ENCODE measurements at places on chromosomes 4 and X.

GRCh38 chr4:151304226-151304625, 21.2 kb downstream of the SH3D19 start:
- no peak for DNase-seq

DNA sequence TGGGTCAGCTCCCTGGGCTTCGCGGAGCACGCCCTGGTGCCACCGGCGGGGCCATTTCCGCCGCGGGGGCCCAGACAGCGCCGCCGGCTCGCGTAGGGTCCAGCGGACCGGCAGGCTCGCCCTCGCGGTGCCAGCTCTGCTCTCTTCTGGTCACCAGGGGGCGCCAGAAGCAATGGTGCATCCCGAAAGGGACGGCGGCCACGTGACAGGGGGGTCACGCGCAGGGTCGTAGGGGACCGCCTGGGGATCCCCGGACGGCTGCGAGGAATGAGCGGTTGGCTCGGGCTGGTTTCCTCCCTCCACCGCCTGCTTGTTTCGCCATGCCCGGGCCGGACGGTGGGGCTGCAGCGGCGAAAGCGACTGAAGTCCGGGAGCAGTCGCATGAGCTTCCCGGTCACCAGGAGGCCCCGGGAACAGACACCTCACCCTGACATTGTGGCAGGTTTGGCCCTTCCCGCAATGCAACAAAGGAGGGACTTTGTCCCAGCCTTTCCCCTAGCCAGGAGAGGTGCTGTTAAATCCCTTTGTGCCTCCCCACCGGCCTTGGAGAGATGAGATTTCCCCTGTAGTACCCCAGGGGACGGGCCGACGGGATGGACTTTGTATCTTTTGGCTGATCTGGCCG, 15.8 kb downstream of the ZCCHC12 start:
- DNase-seq, result peak; percentile 85

DNA sequence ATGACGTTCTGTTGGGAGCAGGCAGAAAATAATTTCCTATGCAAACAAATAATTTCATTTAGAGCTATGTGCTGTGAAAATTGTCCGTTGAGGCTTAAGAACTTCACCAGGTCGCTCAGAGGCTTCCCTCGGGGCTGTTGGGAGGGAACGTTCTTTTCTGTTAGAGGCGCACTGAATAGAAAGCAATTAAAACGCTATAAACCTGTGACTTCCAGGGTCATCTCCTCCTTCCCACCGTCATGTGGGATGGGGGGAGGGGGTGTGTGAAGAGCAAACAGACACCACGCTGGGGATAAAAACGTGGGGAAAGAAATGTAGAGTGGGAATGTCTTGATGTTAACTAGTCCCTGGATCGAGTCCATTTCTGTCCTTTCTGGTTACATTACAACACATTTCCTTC, 35.2 kb upstream of the ZNF518B start:
- DNase-seq, result no peak

DNA sequence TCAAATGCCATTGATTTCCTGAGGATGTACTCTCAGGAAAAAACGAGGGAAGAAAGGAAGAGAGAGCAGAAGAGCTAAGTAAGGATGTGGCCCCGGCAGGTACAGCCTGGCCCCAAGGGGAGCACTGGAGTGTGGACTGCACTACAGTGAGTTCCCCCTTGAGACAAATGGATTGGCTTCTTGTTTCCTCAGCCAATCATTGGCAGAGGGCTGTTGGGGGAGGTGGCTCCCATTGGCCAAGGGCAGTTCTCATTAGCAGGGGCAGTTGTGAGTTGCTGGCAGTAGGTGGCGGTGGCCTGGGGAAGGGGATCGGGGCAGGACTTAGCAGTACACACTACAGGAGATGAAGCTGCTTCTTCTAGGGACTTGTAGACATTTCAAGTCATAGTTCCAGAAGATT, 24.1 kb upstream of the OCIAD2 start:
- no peak for DNase-seq

DNA sequence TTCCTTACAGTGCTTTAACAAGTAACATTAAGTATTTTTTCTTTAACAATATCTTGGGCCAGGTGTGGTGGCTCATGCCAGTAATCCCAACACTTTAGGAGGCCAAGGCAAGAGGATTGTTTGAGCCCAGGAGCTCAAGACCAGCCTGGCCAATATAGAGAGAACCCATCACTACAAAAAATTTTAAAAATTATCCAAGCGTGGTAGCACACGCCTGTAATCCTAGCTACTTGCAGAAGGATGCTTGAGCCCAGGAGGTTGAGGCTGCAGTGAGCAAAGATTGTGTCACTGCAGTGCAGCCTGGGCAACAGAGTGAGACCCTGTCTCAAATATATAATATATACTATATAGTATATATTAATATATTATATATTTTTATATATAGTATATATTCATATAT, 162.2 kb downstream of the ZNF674 start:
- no peak for DNase-seq

GRCh38 chrX:138709886-138710791, 1.4 kb downstream of the FGF13 start:
- DNase-seq, result peak; percentile 20

DNA sequence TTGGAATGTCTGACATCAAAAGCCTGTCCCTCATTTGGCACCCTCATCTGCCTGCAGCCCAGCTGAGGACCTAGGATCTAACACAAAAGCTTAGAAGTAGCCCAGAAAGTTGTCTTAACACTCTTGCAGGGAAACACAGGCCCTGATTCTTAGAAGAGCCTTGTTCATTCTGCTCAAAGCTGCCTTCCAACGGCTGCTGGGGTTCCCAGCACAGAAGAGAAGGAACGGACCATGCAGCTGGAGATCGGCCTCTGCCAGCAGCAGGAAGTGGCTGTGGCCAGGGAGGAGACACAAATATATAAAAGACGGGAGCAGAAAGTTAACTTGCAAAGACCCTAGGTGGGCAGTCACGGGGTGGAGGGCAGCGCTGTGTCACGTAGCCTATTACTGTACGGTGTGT, 20.4 kb downstream of the PRPS2 start:
- no peak for DNase-seq

- no peak for DNase-seq
These were observed 117.9 kb downstream of the MID1IP1 start for GRCh38 chrX:38919202-38919601.

DNA sequence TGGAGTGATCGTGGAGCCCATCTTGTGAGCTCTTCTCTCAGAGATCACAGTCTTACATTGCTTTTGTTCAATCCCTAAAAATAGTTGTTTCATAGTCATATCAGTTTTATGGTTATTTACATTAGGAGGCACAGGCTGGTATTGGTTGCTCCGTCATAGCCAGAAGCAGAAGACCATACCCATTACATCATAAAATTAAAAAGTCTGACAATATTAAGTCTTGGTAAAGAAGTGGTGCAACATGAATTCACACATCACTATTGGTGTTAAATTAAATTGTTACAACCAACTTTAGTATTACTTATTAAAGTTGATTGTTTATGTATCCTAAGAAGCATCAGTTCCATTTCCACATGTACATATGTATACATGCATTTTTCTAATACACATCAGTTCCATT, 84.6 kb downstream of the LARP1B start:
- no peak for DNase-seq

- no peak for DNase-seq
These were observed 181.6 kb downstream of the PCDH7 start for GRCh38 chr4:30901461-30902451.

DNA sequence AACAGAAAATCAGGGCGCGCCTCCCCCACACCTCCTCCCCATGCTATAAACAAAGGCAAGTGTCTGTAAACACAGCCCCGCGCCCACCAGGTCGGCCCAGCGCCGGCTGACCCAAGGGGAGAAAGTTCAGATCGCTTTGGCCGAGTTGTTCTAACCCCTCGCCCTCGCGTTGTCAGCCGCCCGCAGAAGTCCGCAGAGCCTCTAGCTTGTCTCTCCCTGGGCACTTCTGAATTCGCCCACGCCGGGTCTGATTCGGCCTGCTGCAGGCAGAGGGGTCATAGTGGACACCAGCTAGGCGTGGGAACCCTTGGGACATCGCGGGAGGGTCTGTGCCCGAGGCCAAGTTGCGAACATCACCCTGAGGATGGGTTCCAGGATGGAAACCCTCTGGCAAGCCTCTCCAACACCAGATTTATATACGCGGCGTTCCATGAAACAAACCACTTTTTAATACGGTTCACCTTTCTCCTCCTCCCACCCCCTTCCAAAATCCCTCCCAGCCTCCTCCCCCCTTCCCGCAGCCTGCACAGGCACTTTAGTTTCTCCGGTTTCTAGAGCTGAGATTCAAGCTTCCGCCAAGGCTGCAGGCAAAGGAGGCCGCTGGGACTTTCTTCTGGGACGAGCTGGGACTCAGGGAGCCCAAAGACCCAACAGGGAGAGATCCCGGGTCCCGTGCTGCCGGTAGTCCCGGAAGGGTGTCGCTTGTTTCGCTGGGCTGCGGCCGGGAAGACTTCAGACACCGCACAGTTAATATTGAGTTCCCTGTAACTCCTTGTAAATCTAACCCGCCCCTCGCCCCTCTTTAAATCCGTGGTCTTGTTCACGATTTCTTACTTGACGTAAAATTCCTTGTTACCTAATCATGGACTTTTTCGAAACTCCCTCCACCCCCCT, 4.7 kb downstream of the HAND2 start:
- DNase-seq, result no peak

- DNase-seq, result peak; percentile 47
These were observed at the start of gene EDA2R for GRCh38 chrX:66638591-66639500. TSS of gene EDA2R (minus strand) at chrX:66639078. CDS start at chrX:66616020, 23,058 bp downstream.

DNA sequence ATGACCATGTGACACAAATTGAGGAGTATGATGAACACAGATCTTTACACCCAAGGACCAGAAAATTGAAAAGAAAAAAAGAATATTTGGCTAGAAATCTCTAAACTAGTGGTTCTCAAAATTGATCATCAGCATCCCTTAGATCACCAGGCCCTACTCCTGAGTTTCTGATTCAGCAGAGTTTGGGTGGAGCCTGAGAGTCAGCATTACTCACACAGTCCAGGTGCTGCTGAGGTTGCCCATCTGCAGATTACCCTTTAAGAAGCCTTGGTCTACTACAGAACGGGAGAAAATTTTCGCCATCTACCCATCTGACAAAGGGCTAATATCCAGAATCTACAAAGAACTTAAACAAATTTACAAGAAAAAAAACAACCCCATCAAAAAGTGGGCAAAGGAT, 182.8 kb downstream of the MOSPD2 start:
- DNase-seq, result no peak

- no peak for DNase-seq
These were observed 73.1 kb upstream of the FMR1 start for GRCh38 chrX:147838465-147839131.

- DNase-seq, result no peak
These were observed 187.8 kb downstream of the TEX11 start for GRCh38 chrX:70720721-70721120.

GRCh38 chrX:5857232-5857631, 371.4 kb downstream of the NLGN4X start:
- no peak for DNase-seq

DNA sequence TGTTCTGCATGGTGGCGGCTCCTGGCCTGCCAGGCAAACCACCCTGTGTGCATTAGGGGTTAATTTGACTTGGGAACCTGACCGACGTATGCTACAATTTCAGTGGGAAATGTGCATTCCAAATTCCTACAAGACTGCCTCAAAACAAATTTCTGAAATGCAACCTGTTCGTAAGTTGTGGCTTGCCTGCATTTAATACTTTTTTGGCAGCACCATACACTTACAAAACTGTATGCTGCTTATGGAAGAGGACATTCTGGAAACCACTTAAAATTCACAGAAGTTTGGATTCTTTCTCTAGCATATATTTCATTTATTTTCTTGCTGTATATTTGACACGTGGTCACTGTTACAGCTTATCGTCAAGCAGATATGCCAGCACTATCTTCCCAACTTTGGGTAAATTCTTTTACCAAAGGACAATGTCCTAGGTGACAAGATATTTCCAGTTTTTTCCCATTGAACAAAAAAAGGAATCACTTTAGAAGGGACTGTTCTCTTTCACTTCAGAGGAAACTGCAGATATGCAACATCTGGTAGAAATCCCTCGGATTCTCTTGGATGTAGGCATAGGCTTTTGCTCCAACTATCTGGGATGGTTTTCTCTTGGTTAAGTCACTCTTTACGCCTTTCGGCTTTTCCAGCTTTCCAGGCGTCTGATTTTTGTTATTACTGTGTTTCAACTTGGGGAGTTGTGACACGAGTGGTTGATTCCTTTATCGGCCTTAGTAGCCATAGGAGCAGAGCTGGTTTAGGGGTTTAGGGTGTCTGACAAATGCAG, 9.7 kb upstream of the TENM3 start:
- no peak for DNase-seq

- DNase-seq, result no peak
These were observed 120.6 kb downstream of the REELD1 start for GRCh38 chr4:146334862-146335449.

- DNase-seq, result no peak
These were observed 14.9 kb downstream of the RPGR start for GRCh38 chrX:38312436-38312835.

DNA sequence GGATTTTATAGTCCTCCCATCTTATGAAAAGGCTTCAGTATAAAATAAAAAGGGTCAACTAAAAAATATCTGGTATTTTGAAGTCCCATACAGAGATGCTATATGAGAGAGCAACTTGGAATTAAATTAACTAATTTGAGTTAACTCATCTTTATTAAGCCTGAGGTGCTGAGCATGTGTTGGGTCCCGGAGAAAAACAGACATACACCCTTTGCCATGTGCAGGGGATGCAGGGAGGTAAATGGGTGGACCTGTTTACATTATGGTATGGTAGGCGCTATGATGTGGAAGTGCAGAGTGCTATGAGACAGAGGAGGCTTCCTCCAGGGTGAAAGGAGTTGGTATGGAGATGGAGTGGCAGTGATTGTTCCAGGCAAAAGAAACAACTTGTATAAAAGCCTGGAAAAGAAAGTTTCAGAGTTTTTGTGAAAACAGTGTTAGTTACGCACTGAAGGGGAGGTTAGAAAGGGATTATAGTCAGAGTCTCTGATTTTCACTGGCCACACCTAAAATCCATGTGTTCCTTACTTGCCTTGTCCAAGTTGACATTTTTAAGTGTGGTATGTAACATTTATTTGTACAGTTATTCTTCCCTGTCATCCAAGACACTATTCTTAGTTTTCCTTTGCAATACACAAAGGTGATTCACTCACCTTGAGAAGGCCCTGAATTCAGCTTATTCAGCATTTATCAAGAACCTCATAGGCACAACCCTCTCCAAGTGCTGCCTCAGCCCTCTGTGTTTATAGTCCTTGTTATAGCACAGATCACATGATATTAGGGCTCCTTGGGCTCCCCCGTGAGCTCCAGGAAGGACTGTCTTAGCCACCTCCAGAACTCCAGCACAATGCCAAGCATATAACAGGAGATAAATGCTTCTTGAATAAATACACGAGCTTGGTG, 152.0 kb downstream of the RASL11B start:
- DNase-seq, result no peak
